ENCODE measurements at places on chromosomes 2 and 18.

DNA sequence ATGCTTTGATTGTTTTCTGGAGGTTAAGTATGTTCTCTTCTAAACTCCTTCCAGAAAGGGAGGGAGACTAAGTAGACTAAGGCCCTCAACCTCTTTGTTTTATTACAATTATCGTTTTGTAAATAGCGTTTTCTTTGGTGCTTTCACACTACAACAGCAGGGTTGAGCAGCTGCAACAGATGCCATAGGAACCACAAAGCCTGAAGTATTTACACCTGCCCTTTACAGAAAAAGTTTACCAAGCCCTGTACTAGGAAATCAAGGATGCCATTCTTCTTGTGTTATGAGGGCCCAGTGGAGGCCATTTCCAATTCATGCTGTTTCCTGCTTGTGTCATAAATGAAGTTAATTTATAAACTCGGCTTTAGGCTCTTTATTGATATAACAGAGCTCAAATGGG, 914.8 kb downstream of the DCDC2C start:
- DNase-seq = no peak

GRCh38 chr2:66960161-66960560, 437.0 kb upstream of the ETAA1 start:
- no peak for DNase-seq

GRCh38 chr2:102895376-102895775, 133.5 kb downstream of the TMEM182 start:
- DNase-seq = no peak

DNA sequence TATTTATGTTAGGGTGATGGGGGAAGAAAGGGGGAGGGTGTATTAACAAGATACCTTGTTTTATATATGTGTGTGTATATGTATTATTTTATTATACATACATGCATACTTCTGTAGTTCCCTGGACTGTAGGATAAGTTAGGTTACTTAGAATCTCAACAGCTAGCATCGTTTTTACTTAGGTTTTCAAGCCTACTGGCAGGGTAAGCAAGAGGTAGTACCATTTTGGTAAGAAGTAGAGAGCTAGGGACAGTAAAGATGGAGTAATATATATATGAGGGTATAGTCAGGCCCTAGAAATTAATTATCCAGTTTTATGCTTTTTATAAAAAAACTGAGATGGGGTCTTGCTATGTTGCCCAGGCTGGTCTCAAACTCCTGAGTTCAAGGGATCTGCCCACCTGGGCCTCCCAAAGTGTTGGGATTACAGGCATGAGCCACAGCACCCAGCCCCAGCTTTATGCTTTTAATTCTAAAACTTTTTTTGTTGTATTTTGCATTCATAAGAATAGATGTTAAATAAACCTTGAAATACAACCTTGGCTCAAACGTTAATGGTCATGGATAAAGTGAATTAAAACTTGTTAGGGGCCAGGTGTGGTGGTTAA, 13.2 kb downstream of the MSH6 start:
- DNase-seq = no peak

GRCh38 chr2:136085453-136086209, 32.3 kb downstream of the CXCR4 start:
- no peak for DNase-seq
